Caki2 (cell line): ENCODE measurements at places on chromosomes 3 and 15.

GRCh38 chr15:78059110-78059839 is 18.2 kb downstream of the TBC1D2B start:
- no peak for DNase-seq

GRCh38 chr15:64950888-64951287 is 38.8 kb downstream of the SPG21 start:
- DNase-seq: no peak

DNA sequence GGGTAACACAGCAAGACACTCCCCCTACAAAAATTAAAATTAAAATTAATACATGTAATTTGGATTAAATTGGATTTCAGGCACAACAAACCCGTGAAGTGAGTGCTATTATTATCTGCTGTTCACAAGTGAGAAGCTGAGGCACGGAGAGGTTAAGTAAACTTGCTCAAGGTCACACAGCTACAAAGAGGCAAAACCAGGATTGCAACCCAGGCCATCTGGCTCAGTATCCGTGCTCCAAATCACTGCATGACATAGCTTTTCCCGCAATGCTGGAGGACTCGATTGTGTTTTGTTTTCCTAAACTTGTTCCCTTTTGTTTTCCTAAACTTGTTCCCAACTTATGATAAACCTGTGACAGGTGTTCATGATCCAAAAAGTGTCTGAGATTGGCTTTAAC is 19.9 kb upstream of the C15orf39 start:
- DNase-seq: no peak

- no peak for DNase-seq
These were observed 68.6 kb downstream of the ST6GAL1 start for GRCh38 chr3:186998937-186999368.
